ENCODE measurements at places on chromosomes 13 and 19.
A peak's percentile ranks its signal among the peaks of the same experiment; 100 is the strongest.

- no peak for DNase-seq
Observed at GRCh38 chr13:49185264-49185663, 34.9 kb upstream of the MLNR start.

DNA sequence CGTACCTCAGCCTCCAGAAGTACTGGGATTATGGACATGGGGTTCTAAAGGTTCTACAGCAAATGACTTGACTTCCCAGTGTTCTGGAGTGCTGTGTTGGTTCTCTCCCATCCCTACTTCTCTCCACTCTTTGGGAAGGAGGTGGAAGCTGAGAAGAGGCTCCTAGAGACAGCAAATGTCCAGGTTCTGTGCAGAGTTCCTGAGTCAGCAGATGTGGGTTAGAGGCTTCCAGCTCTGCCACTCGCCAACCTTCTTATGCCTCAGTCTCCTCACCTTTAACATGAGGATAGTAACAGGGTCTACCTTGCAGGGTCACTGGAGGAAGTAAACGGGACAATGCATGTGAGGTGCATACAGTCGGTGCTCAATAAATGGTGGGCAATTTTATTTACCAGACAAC, 80.5 kb upstream of the VSTM2B start:
- no peak for DNase-seq

GRCh38 chr19:1765232-1765903, 12.1 kb downstream of the ONECUT3 start:
- no peak for DNase-seq

- DNase-seq = no peak
Observed at GRCh38 chr13:42696191-42696590, 85.2 kb upstream of the FAM216B start.

DNA sequence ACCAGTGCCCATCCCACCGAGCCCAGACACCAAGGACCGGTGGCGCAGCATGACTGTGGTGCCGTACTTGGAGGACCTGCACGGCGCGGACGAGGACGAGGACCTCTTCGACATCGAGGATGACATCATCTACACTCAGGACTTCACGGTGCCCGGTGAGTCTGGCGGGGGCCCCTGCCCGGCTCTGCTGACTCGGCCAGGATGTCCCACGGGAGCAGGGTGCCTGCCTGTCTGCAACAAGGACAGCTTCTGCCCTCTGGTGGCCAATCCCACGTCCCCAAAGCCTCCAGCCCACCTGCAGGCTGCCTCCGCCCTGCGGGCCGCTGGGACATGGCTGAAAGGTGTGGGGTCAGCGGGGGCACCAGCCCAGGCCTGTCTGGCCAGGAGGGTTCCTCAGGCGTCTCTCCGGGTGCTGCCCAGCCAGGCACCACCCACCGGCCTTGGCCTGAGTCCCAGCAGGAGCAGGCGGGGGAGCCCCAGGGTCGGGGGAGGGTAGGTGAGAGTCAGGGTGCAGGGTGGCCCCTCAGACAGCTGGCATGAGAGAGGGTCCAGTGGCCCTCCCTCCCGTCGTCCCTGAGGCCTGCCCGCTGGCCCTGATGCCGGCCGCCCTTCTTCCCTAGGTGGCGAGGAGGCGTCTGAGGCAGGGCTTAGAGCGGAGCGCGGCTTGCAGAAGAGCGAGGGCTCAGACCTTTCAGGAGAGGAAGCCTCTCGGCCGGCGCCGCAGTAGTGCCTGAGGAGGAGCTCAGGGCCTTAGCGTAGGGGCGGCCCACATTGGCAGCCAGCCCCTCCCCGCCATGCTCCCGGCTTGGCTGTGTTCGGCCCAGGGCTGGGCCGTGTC, 14.6 kb downstream of the CBARP start:
- DNase-seq = no peak

GRCh38 chr19:10230173-10230860, 814 bp downstream of the S1PR2 start:
- peak; percentile 78 for DNase-seq

- no peak for DNase-seq
Observed at GRCh38 chr19:48506138-48506733, 5.4 kb downstream of the LMTK3 start.

- no peak for DNase-seq
Observed at GRCh38 chr19:46958532-46958931, 61.1 kb upstream of the NPAS1 start.

- no peak for DNase-seq
Observed at GRCh38 chr19:10872546-10873107, 1.3 kb downstream of the CARM1 start.

DNA sequence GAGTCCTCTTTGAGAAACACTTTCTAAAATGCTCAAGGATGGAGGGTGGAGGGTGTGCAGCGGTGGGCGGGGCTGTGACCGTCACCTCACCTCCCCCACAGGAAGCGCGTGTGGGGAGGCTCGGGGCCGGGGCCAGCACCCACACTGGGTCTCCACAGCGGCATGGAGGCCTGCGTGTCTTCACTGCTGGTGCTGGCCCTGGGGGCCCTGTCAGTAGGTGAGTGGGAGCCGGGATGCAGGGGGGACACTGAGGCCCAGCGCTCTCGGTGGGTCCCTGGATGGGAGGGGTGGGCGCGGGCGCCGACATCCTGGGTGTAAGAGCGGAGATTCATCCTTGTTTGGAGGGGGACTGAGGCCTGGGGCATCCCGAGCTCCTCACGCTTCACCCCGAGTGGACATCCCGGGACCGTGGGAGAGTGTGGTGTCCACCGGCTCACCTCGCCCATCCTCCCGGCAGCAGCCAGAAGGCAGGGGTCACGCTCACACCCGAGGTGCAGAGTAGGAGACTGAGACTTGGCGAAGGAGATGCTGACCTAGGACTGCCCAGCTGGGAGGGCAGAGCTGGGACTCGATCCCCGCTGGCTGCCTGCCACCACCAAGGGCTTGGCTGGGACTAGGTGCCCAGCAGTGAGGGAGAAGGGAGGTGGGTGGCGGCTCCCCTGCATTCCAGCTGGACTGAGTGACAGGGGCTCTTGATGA, at the start of gene GZMM:
TSS of gene GZMM (plus strand) at position 144 of the 699 bp plus-strand sequence. CDS start at position 163, 19 bp downstream.
- DNase-seq = peak; percentile 34

DNA sequence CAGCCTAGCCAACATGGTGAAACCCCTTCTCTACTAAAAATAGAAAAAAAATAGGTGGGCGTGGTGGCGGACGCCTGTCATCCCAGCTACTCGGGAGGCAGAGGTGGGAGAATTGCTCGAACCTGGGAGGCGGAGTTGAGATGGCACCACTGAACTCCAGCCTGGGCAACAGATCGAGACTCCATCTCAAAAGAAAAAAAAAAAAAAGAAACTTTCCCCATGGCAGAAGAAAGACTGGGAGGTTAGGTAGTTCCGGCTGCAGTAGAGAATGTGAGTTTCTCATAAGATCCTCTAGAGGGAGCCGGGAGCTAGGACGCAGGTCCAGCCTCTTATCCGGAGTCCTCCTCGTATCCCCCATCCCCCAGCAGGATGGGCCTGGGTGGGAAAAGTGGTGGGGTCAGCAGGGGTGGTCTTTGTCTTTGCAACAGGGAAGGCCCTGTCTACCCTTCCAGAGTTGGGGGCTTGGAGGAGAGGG, 13.2 kb upstream of the CREB3L3 start:
- DNase-seq = no peak

DNA sequence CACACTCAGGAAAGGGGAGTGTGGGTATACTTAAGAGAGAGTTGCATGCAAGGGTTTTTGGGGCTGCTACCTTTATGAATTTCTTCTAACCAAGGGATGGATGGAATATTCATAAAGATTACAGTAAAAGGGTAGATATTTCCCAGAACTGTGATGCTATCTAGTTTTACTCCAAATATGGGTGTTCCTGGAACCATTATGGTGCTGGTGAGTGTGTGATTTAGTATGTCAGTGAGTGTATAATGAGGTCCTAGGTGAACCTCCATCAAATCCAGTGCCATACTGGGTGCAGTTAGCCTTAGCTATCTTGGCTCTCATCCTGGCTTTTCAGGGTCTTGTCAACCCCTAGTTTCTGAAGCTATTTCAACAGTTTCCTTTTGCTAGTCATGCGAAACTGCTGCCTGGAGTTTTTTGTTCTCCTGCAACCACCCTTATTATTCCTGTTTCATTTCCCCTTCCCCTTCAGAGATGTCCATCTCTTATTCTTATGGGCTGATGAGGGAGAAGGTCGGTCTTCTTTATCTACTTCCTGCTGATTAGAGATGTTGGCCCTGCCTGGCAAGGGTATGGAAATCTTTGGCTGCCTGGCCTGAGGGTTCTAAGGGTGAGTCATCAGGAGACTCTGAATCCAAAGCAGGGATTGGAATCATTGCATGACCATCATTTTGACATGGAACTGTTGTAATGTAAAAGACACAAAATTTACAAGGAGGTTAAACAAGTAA, 202.3 kb downstream of the NBEA start:
- DNase-seq = no peak
